ENCODE measurements at places on chromosomes 3 and 15.
A peak's percentile ranks its signal among the peaks of the same experiment; 100 is the strongest.

GRCh38 chr3:7518026-7518425, 657.1 kb downstream of the GRM7 start:
- DNase-seq, result peak; percentile 26

GRCh38 chr15:62940755-62941361, 101.7 kb upstream of the TPM1 start:
- peak; percentile 92 for DNase-seq

DNA sequence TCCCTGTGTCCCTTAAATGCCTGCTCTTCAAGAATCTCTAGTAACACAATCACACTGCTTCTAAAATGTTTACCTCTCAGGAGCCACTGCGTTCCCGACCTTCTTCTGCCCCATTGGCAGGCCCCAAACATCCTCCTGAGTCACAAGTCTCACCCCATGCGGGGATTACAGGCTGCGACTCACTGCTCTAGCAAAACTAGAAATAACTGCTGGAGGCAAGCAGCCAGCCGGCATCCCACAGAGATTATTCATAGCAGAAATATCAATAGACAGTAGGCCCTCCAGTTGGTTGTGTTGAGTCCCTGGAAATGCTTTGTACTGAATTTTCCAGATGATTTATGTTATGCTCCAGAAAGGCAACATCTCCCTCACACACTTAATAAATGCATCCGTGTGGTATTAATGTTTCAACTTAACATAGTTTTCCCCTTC, 64.8 kb downstream of the RFTN1 start:
- DNase-seq, result peak; percentile 73

- no peak for DNase-seq
Measured at GRCh38 chr3:174438501-174439145, 420.5 kb upstream of the NAALADL2 start.

GRCh38 chr3:4063916-4064574, 239.1 kb upstream of the SETMAR start:
- no peak for DNase-seq

DNA sequence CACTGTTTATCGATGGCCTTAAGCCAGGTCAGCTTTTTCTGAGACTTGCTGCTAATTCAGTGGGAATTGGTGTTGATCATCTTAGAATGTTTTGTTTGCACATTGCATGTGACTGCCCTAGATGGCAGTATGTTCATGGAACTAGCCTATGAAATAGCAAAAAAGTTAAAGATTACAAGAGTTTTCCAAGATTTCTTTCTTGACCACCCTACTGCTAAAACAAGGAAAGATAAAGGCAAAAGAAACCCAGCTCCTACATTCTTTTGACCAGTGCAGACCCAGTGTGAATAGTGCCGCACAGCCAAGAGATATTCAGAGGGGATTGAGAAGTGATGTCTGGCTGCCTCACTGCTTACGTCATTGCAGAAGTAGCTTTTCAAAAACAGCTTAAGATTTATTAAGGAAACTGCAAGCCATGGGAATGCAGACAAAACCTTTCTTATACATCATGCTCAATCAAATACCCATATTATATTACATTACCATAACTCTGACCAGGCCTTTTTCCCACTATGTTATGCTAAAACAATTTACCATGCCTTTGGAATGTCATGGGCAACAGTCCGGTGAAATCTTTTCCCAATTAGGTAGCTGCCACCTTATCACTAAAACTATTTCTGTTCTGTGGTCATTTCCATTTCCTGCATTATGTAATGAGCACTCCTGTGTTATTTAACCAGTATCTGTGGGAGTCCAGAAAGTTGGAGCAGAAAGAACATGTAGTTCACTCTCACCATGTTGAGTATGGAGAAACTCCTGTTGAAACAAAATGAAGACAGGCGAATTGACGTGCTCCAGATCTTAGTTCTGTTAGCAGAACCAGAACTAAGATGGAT, 6.0 kb downstream of the PHLDB2 start:
- DNase-seq, result no peak

- no peak for DNase-seq
Measured at GRCh38 chr15:88802991-88803240, 320 bp upstream of the ACAN start.

DNA sequence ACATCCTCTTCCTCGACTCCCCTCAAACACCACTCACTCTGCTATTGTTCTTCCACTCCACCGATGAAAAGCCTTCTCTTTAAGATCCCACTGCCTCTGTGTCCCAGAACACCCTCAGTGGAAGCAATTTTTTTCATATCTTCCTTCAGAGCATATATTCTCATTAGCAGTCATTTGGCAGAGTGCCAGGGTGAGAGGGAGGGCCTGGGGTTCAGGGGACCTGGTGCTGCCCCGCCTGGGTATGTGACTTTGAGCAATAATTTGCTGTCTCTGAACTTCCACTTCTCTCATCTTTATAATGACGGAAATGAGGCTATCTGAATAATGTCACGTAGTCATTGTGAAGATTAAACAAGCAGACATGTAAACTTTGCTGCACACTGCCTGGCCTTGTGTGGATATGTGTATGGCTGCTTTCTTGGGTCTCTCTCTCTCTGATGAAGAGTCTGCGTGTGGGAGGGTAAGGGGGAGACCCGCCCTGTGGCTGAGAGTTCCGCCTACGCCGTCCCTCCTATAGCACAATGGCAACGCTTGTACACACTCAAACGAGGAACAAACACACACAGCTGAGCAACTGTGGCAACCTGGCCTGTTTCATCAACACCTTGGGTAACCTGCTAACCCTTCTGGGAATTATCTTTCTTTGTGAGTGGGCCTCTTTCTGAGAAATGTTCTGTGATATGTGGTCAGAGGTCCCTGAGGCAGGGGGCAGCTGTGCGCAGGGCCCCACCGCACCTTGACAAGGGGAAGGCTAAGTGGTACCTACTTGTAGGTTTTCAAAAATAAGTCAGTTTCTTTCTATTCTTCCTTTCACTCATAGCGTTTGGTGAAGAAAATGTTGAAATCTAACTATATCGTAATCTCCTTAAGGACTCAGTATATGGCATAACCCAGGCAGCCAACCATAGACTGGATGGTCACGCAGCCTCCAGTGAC, 369.8 kb downstream of the SV2B start:
- DNase-seq, result no peak

- DNase-seq, result no peak
Measured at GRCh38 chr3:37064747-37065146, 71.4 kb downstream of the MLH1 start.

- DNase-seq, result no peak
Measured at GRCh38 chr3:127512256-127512655, 78.3 kb downstream of the TPRA1 start.
